Activated T-helper 2 cell treated with anti-CD3 and anti-CD28 coated beads, Interferon-gamma antibody, Interleukin-2, Interleukin-4, amounts not matched to agents 10 μg/mL and 5 μg/mL and 100 μg/mL, durations not matched to agents 14 hours and 24 hours and 36 hours (primary cell): ENCODE measurements at places on chromosomes 1 and 21.

DNA sequence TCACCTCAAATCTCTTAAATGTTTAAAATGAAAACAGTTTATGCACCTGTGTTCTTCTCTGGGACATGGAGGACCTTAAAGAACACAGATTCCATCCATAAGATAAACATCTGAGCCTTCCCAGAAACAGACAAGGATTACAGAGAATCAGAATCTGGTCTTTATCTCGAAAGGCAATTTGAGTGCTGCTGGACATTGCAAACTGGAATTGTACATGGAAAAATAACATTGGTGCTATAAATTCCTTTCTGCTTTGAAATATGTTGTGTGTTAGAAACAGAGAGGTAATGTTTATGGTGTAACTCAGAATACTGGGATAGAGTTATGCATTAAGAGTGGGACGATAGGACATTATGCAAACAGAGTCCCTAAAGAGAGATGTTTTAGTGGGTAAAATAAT lies 6.6 kb upstream of the DDR2 start:
- H3K36me3 ChIP-seq: no peaks in the 10 kb centered on the region
- H3K4me3 ChIP-seq: no peak overlapping the region
- H3K27ac ChIP-seq: no peak overlapping the region
- no peak for DNase-seq
- peaks cover 2% of the 10 kb centered on the region for H3K4me1 ChIP-seq

DNA sequence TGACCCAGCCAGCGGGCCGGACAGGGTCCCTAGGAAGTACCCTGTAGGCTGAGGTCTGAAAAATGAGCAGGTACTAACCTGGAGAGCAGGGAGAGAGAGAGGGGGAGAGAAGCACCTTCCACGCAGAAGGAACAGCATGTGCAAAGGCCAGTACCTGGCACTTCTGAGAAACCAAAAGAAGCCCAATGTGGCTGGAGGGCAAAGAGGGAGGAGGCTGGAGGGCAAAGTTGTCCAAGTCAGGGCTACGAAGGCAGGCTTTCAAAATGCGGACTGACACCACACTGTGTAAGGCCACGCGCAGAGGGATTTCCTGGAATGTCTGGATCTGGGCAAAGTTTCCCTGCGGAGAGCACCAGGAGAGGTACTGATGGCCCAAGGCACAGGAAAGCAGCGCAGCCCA lies 64.4 kb downstream of the SSBP3 start:
- no peak overlapping the region for H3K4me3 ChIP-seq
- H3K36me3 ChIP-seq: peaks cover 7% of the 10 kb centered on the region
- no peak overlapping the region for H3K27ac ChIP-seq
- H3K4me1 ChIP-seq: peaks cover 7% of the 10 kb centered on the region

DNA sequence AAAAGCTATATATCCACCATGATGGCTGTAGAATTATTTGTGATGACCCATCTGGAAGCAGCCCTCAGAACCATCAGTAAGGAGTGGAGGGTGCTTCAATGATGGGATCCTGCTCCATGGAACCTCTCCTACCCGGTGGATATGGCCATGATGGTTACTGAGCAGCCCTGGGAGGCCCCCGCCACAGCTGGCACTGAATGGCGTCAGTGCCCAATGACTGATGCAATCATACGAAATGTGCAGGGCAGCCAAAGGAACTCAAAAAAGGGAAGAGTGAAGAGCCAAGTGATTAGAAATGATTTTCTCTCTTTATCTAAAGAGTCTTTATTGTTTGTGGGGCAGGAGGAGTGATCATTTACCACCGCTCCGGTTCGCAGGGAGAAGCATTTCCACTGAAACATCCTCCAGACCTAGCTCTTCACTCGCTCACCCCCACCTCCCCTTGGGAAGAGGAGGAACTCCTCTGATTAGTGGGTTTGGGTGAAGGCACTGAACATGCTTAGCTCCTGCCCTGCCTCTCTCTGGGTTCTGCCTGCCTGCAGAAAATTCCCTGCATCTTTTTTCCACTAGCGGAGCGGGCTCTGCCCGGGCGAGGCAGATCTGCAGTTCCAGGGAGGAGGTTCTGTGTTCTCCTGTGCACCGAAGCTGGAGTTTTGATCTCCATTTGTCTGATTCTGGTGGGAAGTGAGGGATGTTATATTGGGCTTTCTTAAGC lies 260.3 kb downstream of the GRIK3 start:
- no peak for DNase-seq
- H3K4me1 ChIP-seq: no peaks in the 10 kb centered on the region
- H3K4me3 ChIP-seq: no peak overlapping the region
- peaks cover 24% of the 10 kb centered on the region for H3K27me3 ChIP-seq

DNA sequence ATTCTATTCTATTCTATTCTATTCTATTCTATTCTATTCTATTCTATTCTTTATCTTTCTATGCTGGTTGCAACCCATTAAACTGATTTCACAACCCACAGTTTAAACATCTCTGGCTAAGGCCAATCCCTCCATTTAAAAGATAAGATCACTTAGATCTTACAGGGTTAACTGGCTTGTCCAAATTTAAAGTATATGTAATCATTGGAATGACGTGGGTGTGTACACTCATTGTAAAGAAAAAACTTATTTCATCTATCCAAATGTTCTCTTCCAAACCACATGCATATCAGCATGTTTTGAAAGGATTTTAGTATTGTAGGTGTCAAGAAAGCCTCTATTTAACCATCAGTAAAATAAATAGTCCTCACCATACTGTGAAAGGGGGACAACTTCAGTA lies 299.6 kb upstream of the RUNX1 start:
- H3K27ac ChIP-seq: no peak overlapping the region
- no peaks in the 10 kb centered on the region for H3K27me3 ChIP-seq
- DNase-seq: no peak
- peaks cover 15% of the 10 kb centered on the region for H3K36me3 ChIP-seq
- H3K4me1 ChIP-seq: peaks cover 72% of the 10 kb centered on the region

DNA sequence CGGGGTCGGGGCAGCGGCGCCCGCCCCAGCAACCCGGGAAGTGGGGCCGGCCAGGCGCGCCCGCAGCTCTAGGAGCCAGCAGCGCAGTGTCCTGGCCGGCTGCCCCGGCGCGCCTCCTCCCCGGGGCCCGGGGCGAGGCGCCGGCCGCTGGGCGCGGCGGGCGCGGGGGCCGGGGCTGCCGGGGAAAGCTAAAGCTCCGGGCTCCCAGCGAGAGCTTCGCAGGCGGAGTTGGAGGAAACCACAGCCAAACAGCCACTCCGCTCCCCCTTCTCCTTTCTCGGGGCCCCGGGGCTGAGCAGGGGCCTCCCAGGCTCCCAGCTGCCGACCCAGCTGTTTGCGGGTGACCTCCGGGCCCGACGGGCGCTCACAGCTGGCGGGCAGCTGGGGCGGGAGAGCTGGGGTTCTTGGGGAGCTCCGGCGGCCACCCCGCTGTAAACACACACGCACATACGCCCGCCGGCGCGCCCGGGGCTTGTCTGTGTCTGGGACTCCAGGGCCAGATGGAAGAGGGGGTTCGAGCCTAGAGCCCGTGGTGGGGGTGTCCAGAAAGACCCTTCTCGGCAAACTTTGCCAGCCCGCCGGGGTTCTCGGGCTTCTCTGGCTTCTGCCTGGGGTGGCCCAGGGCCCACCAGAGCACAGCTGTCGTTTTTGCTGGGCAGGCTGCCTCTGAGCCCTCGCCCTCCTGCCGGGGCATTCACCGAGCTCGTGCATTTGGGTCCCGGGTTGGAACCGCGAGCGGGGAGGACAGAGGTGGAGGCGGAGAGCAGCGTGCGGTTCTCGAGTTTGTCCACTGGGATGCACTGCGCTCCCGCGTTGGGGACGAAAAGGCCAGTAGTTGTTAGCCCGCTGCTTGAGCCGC lies 1.5 kb downstream of the AJAP1 start:
- H3K36me3 ChIP-seq: no peaks in the 10 kb centered on the region
- no peak for DNase-seq
- H3K27ac ChIP-seq: no peak overlapping the region
- H3K4me3 ChIP-seq: no peak overlapping the region
- peaks cover 2% of the 10 kb centered on the region for H3K4me1 ChIP-seq
- peaks cover 46% of the 10 kb centered on the region for H3K27me3 ChIP-seq

DNA sequence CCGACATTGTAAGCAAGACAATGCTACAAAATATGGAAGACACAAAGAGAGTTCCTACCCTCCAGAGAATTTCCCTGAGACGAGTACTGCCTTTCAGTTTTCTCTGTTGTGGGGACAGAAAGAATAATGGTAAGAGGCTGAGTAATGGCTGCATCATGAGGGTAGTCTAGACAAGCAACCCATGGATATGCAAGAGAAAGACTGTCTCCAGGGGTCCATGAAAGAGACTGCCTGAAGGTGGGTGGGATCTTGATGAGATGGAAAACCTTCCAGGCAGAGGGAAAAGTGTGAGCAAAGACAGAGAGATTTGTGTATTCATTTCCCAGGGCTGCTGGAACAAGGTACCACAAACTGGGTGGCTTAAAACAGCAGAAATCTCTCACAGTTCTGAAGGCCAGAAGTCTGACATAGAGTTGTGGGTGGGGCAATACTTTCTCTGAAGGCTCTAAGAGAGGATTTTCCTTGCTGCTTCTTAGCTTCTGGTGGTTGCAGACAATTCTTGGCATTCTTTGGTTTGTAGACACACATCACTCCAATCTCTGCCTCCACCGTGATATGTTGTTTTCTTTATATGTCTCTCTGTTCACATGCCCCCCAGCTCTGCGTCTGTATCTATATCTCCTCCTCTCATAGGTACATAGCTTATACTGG lies 41.4 kb downstream of the ANP32E start:
- H3K4me3 ChIP-seq: no peak overlapping the region
- DNase-seq: no peak
- no peak overlapping the region for H3K27ac ChIP-seq
- peaks cover 16% of the 10 kb centered on the region for H3K27me3 ChIP-seq

DNA sequence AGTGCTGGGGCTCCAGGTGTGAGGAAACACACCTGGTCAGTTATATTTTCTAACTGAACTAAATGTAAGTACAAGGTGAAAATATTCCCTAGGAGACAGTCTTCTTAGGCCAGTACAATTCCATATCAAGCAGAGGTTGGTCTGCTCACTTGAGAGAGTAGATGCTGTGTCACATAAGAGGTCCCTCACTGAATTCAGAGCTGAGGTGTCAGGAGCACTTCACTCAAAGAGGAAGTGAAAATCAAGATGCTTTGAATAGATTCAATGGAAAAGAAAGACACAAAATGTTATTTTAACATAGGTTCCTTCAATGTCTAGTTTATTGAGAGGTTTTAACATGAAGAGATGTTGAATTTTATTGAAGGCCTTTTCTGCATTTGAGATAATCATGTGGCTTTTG lies 4.3 kb upstream of the FCRL3 start:
- H3K4me1 ChIP-seq: no peaks in the 10 kb centered on the region
- no peaks in the 10 kb centered on the region for H3K27me3 ChIP-seq
- H3K27ac ChIP-seq: no peak overlapping the region
- no peak overlapping the region for H3K4me3 ChIP-seq
- H3K36me3 ChIP-seq: no peaks in the 10 kb centered on the region
- DNase-seq: no peak

GRCh38 chr1:7220007-7220406 lies 434.8 kb downstream of the CAMTA1 start:
- H3K4me3 ChIP-seq: no peak overlapping the region
- H3K4me1 ChIP-seq: no peaks in the 10 kb centered on the region
- H3K27ac ChIP-seq: no peak overlapping the region
- no peak for DNase-seq
- peaks cover 2% of the 10 kb centered on the region for H3K27me3 ChIP-seq

- no peaks in the 10 kb centered on the region for H3K4me1 ChIP-seq
- H3K4me3 ChIP-seq: no peak overlapping the region
- H3K27ac ChIP-seq: no peak overlapping the region
- H3K27me3 ChIP-seq: peaks cover 26% of the 10 kb centered on the region
- H3K36me3 ChIP-seq: no peaks in the 10 kb centered on the region
- DNase-seq: no peak
These were observed 5.4 kb downstream of the FAM3B start for GRCh38 chr21:41321908-41322495.

DNA sequence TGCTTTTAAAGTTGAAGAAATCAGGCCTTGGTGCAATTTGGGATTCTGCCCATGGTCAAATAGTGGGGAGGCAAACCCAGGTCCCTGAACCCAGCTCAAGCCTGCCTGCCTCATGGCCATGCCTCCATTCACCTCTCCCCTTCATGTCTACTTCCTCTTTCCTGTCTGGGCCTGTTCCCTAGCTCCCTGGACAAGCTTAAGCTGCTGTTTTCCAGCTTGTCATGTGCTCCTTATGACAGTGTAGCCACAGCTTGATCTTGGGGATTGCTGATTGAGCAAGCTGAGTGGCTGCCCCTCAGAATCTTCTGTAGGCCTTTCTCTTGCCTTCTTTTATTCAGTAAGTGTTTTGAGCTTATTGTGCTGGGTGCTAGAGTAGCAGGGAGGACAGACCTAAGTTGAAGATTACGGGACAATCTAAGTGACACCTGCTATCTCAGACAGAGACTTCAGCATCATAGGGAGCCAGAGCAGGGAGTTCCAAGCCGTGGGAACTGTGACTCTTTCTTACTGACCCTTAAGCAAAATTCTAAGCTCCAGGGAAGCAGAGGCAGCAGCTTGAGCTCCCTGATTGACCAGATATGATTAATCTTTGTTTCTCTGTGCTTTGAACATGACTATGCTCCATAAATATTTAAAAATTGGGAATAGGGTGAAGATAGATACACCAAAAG lies 520 bp upstream of the MR1 start:
- H3K27ac ChIP-seq: peak overlapping the region; percentile 98
- H3K4me3 ChIP-seq: peak overlapping the region; percentile 93
- DNase-seq: peak; percentile 26
- peaks cover 2% of the 10 kb centered on the region for H3K27me3 ChIP-seq

GRCh38 chr1:88284666-88285366 lies 399.3 kb upstream of the PKN2 start:
- H3K27ac ChIP-seq: no peak overlapping the region
- H3K27me3 ChIP-seq: no peaks in the 10 kb centered on the region
- H3K4me1 ChIP-seq: no peaks in the 10 kb centered on the region
- H3K4me3 ChIP-seq: no peak overlapping the region

- no peak overlapping the region for H3K4me3 ChIP-seq
- peaks cover 40% of the 10 kb centered on the region for H3K27me3 ChIP-seq
- no peaks in the 10 kb centered on the region for H3K36me3 ChIP-seq
- no peak overlapping the region for H3K27ac ChIP-seq
- DNase-seq: no peak
These were observed 15.7 kb upstream of the PHC2 start for GRCh38 chr1:33446590-33446989.

GRCh38 chr1:43349594-43350306 lies 9.0 kb upstream of the CDC20 start:
- DNase-seq: no peak
- peak overlapping the region; percentile 78 for H3K27ac ChIP-seq
- peak overlapping the region; percentile 65 for H3K4me3 ChIP-seq
- H3K36me3 ChIP-seq: peaks cover 4% of the 10 kb centered on the region

- no peak for DNase-seq
- peaks cover 7% of the 10 kb centered on the region for H3K4me1 ChIP-seq
- no peak overlapping the region for H3K27ac ChIP-seq
- H3K4me3 ChIP-seq: no peak overlapping the region
- H3K27me3 ChIP-seq: no peaks in the 10 kb centered on the region
These were observed 87.9 kb downstream of the ZZZ3 start for GRCh38 chr1:77594366-77595112.

- H3K4me3 ChIP-seq: peak overlapping the region; percentile 38
- no peak for DNase-seq
- H3K27ac ChIP-seq: peak overlapping the region; percentile 93
- H3K36me3 ChIP-seq: peaks cover 3% of the 10 kb centered on the region
These were observed 7.8 kb upstream of the CHI3L2 start for GRCh38 chr1:111219557-111220286.

GRCh38 chr1:193262661-193263060 lies 76.2 kb upstream of the B3GALT2 start:
- H3K27ac ChIP-seq: no peak overlapping the region
- peaks cover 16% of the 10 kb centered on the region for H3K36me3 ChIP-seq
- H3K4me3 ChIP-seq: no peak overlapping the region

GRCh38 chr21:43690346-43690745 lies 28.6 kb upstream of the PDXK start:
- H3K27me3 ChIP-seq: no peaks in the 10 kb centered on the region
- DNase-seq: no peak
- no peak overlapping the region for H3K4me3 ChIP-seq
- H3K27ac ChIP-seq: no peak overlapping the region
- peaks cover 60% of the 10 kb centered on the region for H3K36me3 ChIP-seq
